ENCODE measurements at places on chromosomes 3 and 15.

DNA sequence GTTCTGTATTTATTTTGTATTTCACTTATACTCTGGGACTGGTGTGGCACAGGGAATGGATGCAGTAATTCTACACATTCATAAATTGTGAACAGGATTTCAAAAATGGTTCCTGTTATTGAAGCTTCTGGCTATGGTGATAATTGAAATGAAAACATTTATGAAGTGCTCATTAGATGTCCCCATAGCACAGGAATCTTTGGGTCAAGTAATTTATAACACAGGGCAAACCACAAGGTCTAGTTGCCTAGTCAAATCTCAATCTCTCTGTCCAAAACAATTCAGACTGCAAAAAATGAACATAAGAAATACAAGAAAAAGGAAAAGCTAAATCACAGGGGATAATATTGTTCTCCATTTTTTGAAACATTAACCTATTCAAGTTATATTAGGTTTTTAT is 117.5 kb upstream of the PTPRG start:
- no peak for DNase-seq

DNA sequence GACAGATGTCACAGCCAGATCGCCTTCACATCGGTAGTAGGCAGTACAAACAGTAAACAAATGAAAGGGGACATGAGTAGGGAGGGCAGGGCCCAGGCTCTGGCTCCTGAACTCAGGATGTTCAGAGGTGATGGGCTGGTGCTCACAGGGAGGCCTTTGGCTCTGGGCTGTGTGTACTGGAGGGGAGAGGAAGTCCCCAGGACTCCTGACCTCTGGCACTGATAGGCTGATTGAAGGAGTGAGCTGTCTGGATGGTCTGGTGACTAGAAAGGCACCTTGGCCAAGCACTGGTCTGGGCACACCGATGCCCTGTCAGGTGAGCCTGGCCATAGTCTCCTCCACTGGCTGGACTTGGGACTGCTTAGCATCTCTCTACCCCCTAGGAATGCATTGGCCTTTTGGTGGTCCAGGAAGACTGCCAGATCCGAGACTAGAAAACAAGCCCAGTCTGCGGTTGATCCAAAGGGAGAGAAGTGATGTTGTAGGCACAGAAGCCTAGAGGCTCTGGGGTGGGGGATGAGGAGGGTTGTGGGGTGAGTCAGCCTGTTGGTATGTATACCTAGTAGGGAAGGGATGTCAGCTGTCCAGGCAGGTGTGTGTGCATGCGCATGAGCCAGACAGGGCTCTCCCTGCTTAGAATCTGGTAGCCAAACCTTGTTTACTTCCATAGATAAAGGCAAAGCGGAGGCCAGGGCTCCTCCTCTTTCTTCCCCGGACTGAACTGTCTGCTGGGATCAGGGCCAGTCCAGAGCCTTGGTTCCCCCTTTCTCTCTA is 1.9 kb downstream of the SPINT1 start:
- DNase-seq, result no peak

DNA sequence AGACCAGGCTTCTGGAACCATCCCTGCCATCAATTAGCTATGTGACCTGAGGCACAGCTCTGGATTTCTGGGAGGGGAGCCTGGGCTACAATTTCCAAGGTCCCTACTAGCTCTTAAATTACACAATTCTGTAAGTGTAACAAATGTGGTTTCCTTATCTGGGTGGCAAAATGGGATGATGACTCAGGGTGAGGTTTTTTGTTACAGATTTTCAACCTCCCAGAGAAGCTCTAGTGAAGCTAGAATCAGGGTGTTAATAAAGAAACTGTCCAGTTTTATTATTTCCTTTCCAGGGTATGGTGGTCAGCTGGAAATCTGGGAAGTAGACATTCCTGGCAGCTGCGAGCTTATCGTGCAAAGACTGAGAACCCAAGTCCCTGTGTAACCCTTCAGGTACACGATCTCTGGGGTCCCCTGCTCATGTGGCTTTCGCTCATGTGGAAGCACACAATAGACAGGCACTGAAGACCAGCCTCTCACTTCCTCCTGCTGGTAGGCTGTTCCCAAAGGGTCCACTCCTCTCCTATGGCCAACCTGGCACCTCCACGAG is 7.3 kb downstream of the RAB27A start:
- DNase-seq, result peak; percentile 74

DNA sequence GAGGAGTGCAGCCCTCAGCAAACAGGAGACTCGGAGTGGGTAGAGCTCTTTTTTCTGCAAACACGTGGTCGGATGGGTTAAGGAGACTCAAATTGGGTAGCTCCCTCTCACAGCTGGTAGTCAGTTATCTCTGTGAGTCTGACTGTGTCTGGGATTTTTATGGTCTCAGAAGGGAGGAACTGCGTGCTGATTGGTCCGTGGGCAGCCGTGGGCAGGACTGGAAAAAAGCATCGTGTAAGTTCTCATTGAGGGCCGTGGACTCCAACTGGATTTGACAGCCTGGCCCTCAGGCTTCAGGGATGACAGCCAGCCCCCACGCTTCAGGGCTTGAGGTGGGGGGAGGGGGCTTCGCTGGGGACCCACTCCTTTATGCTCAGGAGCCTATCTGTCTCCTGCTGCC is 463.9 kb downstream of the EPHA3 start:
- no peak for DNase-seq

GRCh38 chr3:98563661-98564281 is 29.6 kb downstream of the CPOX start:
- peak; percentile 83 for DNase-seq

DNA sequence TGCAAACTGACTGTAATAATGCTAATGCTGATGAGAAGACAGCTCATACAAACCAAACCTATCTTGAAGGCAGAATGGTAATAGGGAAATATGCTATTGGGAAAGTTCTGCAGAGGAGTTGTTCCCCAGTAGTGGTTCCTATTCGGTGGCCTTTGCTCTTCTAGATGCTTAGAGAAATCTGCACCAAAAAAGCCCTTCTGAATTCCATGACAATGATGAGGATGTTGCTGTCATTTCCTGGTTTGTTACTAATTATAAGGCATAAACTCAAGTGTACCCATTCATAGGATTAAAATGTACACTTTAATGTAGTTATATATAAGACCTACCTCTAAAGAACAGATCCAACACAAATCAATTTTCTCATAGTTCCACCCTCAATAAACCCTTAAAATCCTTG is 30.1 kb downstream of the TOMM70 start:
- no peak for DNase-seq

All from natural killer cell (primary cell).